ENCODE measurements at places on chromosomes 12 and 14.

DNA sequence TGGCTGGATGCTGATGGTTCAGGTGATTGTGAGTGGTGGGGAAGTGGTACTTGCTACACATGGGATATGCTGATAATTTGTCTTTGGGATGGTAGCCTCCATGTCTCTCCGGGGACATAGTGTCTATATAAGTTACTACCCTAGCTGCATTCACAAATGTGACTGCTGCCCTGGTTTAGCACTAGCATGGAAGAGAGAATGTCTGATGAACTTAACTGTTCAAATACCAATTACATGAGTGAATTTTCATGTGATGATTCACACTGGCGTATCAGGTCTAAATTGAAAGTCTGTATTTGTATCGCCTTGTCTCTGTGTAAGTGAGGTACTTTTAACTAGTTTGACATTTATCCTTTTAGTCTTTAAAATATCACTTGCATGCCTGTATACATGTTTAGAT is 34.4 kb downstream of the ATF7IP start:
- DNase-seq = no peak

DNA sequence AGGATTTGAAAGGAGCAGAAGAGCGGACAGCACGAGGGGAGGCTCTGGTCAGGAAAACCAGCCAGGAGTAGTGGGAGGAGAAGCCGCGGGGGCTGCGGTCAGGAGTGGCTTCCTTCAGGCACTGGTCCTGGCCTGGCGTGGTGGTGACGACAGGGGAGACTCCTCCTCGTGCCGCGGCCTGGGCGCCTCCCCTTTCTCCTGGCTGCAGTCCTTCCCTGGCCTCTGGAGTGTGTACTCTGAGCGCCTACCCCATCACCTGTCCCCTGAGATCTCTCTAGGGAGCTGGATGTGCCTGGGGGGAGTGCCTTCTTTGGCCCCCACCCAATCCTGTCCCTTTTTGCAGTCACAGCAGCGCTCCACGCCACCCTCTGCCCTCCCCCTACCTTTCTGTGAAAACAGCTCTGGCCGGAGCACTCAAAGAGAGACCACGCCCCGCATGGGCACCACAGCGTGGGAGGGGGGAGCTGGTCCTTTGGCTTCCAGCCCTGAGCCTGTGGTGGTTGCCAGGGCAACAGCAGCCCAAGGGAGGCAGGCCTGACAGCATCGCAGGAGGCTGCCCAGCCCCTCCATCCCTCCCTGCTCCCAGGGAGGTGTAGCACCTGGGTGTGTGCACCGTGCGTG is 125.9 kb downstream of the CALM1 start:
- no peak for DNase-seq

DNA sequence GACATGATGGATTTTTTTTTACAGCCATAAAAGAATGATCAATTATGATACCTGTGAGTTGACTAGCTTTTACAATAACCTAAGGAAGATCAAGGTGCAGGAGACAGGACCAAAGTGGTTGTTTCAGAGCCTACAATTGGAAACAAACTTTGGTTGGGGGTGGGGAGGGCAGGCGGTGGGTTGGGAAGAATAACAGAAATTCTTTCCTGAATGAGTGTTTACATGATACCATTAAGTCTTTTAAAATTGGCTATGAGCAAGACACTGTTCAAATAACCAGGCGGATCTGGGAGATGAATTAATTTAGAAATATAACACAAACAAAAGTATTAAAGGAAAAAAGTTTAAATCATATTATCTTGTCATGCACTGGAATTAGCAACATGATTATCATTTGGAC is 7.2 kb downstream of the NFYB start:
- no peak for DNase-seq

DNA sequence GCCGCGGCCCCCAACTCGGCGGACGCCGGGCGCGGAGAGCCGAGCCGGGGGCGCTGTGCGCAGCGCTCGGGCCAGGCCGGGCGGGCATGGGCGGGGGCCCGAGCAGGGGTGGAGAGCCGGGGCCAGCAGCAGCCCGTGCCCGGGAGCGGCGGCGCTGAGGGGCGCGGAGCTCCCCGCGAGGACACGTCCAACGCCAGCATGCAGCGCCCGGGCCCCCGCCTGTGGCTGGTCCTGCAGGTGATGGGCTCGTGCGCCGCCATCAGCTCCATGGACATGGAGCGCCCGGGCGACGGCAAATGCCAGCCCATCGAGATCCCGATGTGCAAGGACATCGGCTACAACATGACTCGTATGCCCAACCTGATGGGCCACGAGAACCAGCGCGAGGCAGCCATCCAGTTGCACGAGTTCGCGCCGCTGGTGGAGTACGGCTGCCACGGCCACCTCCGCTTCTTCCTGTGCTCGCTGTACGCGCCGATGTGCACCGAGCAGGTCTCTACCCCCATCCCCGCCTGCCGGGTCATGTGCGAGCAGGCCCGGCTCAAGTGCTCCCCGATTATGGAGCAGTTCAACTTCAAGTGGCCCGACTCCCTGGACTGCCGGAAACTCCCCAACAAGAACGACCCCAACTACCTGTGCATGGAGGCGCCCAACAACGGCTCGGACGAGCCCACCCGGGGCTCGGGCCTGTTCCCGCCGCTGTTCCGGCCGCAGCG is 639 bp downstream of the FZD10 start:
- DNase-seq = peak; percentile 81

DNA sequence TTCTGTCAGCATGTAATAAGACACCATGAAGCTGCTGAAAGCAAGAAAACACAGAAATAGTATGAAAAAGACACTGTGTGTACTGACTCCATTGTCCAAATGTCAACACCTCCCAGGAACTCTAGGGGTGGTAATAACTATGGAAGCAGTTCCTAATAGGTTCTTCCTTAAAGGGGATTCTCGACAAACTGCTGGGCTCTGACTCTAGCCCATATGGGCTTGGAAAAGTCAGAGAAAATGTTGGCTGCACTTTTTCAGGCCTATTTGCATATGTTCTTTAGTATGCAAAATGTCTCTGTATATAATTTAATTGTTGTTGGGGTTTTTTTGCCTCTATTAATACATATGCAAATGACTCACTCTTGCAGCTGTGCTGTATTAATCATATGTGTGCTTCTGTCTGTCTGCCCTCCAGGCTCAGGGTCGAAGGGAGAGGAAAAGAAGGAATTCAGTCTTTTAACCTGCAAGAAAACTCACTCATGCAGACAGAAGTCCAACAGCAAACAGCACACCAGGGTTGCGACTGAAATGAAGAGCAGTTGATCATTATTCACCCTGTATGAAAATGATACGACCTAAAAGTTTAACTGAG is 317.6 kb downstream of the SOX5 start:
- DNase-seq = no peak

DNA sequence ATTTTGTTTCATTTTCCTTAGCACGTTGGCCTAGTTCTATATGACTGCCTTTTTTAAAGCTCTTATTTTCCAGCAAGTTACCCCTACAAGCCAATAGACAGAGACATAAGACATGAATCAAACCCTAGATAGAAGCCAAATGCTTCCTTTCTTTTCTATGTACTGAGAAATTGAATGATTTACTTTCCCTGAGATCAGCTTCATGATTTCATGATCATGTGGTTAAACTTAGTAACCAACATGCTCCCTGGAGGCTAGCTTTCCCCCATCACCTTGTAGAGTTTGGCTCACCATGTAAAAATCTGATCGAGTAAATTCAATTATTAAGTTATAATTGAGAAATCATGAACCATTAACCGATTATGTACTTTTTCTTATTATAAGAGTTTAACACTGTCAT is 148.1 kb upstream of the LRIG3 start:
- no peak for DNase-seq

DNA sequence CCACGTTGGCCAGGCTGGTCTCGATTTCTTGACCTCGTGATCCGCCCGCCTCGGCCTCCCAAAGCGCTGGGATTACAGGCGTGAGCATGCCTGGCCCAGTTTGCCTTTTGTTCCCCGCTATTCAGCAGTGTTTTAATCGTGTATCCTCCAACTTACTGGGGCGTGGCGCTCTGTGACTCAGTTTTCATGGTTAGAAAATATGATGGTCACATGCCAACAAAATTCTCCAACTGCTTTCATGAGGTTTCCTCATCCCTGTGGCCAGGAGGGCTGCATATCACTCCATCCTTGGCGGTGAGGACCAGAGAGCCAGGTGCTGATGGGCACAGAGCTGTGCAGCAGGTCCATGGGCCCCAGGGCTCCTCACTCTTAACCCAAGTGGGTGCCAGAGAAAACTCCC is 33.0 kb upstream of the PRMT8 start:
- DNase-seq = no peak

DNA sequence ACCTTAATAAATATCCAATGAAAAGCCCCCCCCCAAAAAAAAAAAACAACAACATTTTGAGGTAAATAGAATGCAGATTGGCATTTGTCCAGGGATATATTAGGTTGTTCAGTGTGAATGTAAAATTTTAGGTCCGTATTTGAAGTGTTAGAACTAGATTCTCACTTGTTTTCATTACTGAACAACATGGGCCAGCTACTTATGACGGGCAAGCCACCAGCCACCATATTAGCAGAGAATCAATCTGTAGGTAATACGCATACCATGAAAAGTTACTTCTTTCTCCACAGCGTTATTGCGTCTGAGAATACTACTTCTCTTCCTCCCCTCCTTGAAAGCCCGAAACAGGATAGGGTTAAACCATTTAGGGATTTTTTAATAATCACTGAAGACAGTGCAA is 5.4 kb downstream of the FLRT2 start:
- DNase-seq = no peak

GRCh38 chr14:95292660-95293425 is 26.9 kb downstream of the CLMN start:
- peak; percentile 41 for DNase-seq

DNA sequence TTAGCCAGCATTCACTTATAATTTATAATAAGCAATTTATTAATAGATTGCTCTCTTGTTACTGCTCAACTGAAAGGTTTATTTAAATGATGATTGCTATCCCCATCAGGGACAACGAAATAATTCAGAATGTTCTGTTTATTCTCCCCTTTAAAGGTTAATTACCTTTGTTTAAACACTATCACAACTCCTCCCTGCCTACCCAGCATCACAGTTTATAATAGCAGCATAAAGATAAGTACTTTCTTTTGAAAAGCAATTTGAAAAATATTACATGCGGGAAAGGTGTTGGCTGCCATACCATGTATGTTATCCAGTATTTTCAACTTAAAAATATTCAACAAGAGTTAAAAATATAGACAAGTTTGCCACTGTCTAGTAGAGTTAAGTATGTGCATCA is 30.6 kb downstream of the SCAF11 start:
- DNase-seq = no peak
